ENCODE measurements at places on chromosomes 7 and 10.

DNA sequence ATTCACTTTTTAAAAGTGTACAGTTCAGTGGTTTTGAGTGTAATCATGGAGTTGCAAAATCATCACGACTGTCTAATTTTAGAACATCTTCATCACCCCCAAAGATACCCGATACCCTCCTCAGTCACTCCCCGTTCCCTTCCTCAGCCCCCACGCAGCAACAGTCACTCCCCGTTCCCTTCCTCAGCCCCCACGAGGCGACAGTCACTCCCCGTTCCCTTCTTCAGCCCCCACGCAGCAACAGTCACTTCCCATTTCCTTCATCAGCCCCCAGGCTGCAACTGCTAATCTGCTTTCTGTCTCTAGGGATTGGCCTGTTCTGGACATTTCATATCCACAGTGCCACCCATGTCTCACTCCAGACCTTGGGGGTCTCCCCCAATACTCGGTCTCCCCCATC, 161.6 kb upstream of the PPP2R2D start:
- no peak for ATAC-seq

GRCh38 chr10:76962851-76963250, 674.8 kb downstream of the KCNMA1 start:
- ATAC-seq = peak; percentile 33

DNA sequence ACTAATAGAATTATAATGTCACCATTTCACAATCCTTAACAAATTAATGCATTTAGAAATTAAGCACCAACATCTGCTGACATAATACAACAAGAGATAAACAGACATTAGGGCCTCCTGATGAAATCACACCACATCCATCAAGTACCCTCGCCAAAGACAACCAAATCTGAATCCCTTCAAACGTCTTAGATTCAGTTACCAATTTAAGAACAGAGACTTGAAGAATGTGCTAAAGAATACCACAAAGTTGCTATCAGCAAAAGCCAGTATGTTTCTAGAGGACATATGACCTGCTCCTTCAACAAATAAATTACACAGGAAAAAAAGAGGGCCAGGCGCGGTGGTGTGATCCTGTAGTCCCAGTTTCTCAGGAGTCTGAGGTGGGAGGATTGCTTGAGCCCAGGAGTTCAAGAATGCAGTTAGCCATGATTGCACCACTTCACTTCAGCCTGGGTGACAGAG, 144.5 kb downstream of the REEP3 start:
- ATAC-seq = no peak

GRCh38 chr7:153036396-153037063, 277.0 kb downstream of the ACTR3B start:
- no peak for ATAC-seq

DNA sequence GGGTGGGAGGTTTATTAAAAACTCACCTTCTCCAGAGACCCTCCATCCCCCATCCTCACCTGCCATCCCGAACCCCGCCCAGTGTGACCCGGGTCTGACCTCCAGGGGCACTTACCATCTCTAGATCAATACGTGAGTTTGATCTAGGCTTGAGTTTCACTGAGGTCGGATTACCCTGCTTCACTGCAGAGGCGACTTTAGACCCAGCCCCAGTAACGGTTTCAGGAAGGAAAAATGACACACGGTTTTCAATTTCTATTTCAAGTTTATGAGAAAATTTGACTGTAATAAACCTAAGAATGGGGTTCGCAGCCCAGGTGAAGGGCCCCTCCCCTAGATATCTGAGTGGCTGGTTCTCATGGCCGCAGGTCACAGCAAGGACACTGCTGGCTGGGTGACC, 33.1 kb downstream of the RCC1L start:
- ATAC-seq = no peak

DNA sequence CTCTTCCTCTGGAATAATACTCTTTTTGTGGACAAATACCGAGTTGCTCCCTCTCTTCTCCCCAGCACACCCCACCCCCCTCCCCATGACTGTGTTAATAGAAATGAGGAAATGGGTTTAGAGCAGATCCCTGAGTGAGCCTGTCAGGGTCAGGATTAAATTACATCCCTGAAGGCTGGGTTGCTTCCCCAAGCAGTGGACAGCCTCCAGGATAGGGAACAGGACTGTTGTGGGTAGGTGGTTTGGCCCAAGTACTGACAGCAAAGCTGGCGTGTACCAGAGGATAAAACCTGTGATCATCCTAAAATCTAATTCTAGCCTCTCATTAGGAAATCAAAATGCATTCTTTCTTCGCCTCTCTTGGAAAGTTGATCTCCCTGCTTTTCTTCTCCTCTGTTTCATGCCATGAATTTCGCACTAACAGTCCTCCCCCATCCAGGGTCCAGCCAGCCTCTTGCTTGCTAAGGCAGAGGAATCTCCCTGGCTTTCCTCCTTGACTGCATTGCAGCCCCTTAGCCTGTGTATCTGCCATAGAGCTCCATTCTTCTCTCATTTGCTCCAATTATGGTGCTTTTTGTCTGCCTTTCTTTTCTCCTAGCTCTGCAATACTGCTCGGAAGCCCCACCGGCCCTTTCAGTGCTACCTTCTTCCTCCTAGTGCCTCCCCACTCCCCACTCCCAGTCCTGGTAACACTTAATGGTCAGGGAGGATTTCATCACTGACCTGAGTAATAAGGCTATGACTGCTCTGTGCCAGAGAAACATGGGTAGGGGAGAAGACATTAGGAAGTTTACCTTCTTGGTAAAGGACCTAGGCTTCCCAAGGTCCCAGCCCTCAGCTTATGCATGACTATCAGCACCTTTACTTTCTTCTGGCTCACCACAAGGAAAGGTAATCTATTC, 8.4 kb downstream of the LRRC4 start:
- peak; percentile 83 for ATAC-seq

DNA sequence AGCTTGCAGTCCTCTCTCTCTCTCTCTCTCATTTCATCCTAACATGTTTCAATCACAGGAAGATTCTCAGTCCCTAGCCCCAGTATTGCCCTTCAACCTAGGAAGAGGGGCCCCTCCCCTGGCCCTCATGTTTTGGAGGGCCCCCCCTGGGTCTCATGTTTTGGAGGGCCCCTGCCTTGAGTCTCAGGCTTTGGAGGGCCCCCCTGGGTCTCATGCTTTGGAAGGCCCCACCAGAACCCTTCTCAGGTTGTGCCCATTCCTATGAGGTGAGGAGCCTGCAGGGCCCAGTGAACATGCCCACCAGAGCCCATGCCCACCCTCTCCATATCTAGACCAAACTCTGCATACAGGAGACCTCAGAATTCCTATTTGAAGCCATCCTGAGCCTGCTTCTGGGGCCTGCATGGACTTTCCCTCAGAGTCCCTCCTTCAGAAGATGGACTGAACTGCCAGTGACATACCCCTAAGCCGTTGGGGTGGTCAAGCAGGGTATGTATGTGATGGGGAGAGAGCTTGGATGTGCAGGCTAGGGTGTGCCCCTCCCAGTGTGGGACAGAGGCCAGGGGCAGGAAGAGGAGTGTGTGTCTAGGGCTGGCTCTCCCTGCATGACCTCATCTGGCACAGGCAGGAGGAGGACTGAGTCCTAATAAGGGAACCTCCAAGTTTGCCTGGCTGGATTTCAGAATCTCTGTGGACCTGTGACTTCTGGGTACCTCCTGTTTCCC, 8.1 kb upstream of the VDAC2 start:
- ATAC-seq = peak; percentile 86

DNA sequence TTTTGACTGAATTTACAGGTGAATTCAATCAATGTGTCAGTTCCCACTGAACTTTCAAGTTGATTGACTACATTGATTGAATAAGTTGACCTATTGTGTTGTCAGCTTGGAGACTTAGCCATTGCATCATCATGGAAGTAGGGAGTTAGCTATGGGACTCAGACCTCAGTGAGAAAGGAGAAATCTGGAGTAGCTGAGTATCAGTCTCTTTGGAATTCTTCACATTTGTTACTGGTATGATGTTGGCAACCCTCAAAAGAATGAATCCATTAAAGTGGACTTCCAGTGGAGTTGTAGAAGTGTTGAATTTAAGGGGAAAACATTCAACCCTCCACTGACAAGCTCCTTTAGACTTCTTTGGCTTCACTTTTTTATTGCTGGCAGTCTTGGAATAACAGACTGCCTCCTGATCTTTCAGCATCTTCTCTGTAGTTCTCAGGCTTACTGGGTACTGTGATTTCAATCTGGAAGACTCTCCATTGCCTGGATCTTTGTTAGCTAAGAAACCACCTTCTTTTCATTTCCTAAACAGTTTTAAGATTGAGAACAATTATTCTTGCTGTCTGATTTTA, 160.3 kb upstream of the NRP1 start:
- ATAC-seq = no peak

DNA sequence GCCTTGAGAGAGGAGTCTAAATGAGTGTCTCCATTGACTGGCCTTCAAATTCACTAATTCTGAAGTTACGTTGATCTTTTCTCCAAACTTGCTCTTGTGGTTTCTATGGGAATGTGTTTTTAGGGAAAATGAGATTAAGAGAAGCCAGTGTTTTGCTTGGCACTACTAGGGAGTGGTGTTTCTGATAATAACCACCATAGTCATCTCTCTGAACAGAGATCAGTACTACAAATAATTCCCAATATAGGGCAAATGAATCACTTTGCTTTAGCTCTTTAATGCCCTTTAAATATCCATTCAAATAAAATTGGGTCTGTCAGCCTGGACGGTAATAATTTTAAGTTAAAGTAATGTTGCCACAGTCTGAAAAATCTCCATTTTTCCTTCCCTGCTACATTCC, 90.8 kb downstream of the NRF1 start:
- peak; percentile 78 for ATAC-seq

- no peak for ATAC-seq
These were observed 1.4 kb upstream of the THSD7A start for GRCh38 chr7:11833431-11833830.
